ENCODE measurements at places on chromosomes 13 and 19.

DNA sequence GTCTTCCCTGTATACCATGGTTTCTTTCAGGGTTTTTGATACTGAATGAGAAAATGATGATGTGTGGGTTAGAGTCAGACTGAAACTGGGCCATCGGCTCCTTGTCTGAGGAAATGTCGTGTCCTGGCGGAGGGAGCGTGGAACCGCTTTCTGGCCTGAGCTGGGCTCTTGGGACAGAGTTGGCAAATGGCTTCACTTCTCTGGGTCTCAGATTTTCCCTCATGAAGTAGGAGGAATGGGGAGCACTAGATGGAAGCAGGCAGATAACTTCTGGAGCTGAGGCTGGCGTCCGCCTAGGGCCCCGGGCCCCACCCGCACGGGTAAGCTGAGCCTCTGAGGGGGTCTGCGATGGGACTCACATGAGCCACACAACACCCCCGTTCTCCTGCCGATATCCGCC is 133.3 kb upstream of the WASF3 start:
- no peak for DNase-seq

- DNase-seq = no peak
These were observed 42.3 kb downstream of the LYL1 start for GRCh38 chr19:13060233-13060963.

GRCh38 chr19:18319591-18320135 is 3.2 kb downstream of the LSM4 start:
- DNase-seq = no peak

DNA sequence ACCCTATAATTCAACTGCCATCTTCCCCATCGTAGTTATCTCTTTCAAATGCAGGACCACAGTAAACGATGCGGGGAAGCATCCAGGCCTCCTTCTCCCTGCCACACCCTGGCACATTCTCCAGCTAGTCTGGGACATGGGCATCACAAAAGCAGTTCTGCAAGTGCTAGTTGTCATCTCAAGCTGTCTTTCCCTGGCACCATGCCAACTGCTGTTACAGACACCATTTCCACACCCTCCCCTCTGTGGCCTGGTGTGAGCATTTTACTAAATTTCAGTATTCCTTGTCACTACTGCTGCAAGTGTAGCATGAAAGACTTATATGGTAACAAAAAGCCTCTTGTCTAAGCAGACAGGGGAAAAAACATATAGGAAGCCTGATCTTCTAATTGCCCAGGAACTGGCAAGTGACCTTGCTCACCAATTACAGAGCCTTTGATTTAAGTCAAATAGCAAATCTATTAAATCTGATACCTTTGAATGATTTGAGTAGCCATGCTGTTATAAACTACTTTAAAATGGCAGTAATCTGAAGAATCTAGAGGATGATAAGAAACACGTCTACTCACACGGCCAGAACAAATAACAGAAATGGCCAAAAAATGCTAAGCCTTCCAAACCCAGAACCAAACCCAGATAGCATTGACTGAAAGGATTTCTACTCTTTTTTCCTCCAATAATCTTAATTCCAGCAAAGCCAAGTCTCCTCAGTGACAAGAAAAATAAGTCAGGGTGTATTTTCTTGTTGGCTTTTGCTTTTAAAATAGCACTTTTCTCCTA is 179.0 kb downstream of the NUFIP1 start:
- DNase-seq = no peak

DNA sequence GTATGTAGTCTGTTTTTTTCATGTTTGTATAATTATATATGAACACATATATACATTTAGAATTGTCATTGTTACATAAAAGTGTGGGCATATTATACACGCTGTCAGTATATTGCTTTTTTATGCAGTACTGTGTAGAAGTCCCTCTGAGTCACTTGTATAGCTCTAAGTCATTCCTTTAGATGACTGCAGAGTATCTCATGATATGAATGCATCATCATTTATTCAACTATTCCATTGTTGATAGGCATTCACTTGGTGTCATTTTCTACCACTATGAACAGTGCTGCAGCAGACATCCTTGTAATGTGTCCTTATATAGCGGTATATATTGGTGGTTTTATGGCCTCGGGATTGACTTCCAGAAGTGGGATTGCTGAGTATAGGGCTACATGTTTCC is 15.3 kb downstream of the RFXAP start:
- no peak for DNase-seq

DNA sequence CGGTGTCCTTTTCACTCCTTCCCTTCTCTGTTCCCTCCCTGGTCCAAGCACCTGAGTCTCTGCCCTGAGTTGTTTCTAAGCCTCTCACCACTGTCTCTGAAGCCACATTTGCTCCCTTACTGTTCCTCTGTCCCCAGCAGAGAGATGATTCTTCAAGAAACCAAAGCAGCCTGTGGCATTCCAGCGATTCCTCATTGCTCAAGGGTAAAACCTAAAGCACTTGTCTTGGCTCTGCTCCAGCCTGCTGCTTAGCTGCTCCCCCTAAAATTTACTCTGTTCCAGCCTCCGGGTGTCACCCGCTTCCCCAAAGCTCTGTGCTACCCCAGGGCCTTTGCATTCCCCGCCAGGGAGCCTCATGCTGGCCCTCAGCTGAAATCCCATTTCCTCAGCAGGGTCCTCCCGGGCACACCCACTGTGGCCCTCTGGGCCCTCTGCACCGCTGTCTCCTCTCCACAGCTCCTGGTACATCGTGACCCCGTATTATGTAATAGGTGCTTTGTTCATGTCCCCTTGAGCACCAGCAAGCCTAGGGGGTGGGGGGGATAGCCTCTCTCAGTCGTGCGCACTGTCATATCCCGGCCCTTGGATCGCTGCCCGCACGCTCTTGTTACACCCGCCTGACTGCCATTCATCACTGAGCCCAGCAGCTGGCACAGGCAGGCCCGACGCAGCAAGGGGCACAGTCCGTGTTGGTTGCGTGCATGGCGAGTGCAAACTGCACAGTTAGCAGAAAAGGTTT is 15.8 kb downstream of the TECR start:
- DNase-seq = no peak

DNA sequence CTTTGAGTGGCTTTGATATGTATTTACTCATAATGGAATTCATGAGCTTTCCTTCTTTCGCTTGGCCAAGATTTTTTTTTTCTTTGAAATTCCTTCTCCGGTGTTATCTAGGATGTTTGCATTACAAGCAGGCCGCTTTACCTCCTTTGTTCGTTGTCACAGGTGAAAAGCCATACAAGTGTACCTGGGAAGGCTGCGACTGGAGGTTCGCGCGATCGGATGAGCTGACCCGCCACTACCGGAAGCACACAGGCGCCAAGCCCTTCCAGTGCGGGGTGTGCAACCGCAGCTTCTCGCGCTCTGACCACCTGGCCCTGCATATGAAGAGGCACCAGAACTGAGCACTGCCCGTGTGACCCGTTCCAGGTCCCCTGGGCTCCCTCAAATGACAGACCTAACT is 16.7 kb downstream of the KLF5 start:
- no peak for DNase-seq

DNA sequence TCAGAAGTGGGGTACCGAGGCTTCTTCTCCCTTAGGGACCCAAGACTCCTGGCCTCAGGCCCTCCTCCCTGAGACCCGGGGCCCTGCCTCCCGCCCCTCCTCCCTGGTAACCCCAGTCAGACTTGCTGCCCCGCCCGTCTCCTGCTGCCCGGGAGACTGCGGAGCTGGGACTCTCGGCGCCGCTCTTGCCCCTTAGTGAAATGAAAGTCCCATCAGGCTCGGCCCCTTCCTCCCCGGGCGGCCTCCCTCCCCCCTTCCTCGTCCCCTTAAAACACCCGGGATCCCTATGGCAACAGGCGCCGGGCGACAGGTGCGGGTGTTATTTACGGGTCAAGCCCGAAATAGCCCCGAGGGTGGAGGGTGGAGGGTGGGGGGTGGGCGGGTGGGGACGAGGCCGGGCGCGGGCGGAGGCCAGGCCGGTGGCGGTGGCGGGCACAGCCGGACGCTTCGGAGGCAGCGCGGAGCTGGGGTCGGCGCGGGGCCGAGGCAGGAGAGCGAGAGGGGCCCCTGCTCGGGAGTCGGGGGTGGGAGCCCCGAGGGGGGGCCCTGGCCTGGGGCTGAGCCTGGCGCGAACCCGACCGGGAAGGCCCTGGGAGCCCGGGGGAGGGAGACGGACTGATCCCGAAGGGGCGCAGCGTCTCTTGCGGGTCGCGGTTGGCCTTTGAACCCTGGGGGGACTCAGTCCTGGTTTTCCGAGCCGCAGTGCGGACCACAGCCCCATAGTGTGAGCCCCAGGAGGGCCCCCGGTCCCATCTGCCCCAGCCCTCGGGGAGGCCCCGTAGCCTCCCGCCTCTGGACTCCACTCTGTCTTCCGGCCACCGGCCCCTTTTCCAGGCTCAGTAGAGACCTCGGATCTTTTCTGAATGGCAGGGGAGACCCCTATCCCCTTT is at the start of gene CACNG6:
CACNG6 (plus strand) TSS at position 414 of the 890 bp plus-strand sequence. CDS start 1,241 bp downstream, outside the sequence.
- no peak for DNase-seq

DNA sequence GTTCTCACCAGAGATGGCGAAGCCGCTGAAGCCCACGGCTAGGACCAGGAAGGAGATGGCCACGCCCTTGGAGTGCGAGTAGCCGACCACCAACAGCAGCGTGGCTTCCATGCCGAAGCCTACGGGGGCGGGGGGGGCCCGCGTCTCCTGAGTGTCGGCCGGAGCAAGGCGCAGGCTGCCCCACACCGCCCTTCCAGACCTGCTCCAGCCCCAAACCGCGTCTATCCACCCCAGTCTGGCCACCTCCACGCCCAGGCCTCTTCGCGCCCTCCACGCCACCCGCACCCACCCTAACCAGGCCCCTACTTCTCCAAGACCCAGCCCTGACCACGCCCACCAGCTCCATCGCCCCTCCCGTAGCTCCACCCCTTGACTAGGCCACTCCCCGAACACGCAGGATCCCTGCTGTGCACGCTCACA is 6.2 kb downstream of the GFY start:
- no peak for DNase-seq

DNA sequence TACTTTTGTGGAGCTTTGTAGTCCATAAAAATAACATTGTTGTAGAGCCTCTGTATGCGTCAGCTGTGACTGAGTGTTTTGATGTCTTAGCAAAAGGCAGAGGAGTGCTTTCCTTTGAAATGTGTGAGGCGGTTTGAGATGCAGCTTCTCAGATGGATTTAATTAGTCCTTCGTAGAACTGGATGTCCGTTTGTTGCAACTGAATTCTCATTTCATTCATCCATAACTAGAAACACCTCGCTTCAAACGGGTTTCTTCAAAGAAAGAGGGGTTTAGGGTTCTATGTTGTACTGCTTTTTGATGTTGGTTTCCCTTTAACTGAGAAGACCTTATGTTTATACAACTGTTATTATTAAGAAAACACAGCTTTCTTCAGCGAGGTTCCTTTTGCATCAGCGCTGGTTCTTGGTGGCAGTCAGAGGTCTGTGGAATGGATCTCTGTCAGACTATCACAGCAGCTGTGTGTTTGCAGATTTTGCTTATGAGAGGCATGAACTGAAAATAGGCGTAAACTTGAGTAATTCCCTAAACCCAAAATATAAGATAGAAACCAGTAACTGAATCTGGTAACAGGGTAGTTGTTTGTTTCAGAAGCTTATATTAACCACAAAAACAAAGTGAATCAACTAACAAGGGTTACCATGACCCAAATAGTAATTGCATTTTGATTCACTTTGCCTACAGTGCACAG is 194.4 kb downstream of the GGACT start:
- DNase-seq = no peak

- DNase-seq = no peak
These were observed 933 bp downstream of the TFPT start for GRCh38 chr19:54114340-54115108.

DNA sequence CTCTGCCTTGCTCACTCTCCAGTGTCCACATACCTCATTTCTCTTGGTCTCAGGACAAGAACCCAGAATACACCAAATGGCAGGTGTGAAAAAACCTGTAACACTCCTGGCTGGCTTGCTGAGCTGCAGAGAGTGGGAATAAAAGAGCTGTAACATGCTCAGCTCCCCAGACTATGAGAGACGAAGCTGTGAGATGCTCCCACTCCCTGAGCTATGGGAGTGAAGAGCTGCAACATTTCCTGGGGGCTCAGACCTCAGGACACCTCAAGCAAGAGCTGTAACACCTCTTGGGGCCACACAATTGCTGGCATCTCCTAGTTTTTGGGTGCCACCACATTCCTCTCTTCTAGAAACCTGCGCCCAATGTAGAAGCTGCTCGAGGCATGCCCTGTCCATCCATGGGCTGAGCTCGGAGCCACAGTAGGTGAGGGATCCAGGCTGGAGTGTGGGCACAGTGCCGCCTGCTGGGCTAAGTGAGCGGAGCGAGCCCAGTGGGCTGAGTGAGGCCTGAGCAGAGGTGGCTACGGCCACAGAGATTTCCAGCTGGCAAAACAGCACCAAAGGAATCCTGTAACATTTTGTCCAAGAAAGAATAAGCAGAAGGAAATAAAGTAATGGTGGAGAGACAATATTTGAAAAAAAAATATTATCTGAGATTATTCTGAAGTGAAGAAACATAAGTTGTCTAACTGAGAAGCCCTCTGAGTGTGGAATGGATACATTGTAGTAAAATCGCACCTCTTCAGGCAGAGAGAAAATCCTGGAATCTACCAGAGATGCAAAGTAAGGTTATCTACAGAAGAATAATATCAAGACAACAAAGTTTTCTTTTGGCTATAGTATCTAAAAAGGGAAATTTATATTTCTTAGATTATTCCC is 186.2 kb upstream of the PCDH9 start:
- DNase-seq = no peak

- no peak for DNase-seq
These were observed 60.9 kb downstream of the ACSBG2 start for GRCh38 chr19:6196361-6196760.

GRCh38 chr13:104357174-104357573 is 1291.0 kb upstream of the SLC10A2 start:
- no peak for DNase-seq

DNA sequence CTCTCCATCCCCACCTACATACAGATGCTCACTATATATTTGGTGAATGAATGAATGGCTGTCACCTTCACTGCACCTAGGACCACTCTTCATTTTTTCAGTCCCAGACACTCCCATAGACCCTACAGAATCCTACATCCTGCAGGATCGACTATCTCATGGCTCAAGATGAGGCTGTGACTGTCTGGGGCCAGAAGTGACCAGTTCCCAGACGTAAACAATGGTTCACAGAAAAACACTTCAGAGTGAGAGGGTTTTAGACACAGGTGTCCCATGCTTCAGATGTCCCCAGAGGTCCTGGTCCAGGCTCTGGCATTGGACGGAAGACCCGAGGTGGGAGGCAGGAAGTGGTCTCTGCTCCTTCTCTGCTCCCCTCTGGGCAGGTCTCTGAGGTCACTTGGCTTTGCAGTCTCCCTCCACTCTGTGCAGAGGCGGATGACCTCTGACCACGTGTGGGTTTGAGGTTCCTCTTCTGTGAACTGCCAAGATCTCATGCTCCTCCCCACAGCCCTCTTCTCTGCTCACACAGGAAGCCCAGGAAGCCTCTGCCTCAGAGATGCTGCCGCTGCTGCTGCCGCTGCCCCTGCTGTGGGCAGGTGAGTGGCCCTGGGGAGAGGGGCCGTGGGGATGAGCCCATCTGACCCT is 24.9 kb downstream of the SIGLEC7 start:
- no peak for DNase-seq
